ENCODE measurements at places on chromosomes 5 and 9.

DNA sequence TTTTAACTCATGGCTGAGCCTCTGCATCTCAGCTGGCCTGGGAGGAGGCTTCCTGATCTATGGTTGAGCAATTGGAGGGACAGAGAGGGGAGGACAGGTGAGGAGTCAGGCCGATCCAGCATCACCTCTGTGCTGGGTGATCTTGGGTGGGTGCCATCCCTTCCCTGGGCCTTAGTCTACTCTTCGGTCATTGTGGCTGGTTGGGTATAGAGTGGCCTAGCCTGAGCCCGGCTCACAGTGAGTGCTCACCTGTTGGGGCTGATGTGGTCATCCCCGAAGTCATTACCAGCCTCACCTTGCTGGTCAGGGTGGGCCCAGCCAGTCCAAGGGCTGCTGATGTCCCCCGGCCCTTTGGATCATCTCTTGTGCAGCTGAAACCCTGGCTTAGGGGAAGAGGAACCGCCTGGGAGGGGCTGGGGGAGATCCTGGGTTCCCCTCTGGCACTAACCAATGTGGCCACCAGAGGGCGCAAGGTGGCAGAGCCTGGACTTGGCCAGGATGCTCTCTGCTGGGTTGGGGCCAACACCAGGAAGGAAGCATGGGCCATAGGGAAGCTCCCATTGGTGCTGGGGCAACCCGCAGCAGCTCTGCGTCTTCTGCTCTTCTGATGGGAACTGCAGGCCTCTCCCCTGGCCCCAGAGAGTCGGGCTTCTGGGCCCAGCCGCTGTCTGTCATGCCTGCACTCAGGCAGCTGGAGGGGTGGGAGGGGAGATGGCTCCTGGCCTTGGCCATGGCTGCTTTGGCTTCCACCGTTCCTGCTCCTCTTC is 17.3 kb upstream of the ODF2 start:
- peak; percentile 83 for DNase-seq

DNA sequence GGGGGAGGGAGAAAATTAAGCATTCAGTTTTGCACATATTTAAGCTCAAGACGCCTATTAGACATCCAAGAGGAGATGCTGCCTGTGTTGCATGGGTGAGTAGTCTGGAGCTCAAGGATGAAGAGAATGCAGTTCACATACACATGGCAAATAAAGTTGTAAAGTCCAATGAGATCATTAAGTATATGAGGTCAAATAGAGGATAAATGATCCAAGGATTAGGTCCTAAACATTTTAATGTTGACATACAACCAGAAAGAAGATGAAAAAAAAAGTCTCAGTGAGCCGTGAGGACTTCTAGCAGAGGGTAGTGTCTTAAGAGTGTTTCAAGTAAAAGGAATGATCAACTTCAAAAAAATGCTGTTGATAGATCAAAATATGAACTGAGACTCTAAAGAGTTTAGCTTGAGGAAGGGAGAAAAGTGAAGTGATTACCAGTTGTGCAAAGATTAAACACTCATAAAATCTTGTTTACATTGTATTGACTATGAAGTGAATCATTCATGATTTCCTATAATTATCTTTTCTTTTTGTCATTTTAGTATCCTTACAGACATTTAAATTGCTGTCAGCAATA is 251.8 kb downstream of the ZNF608 start:
- no peak for DNase-seq

GRCh38 chr9:101184813-101185278 is 156.3 kb downstream of the PLPPR1 start:
- no peak for DNase-seq

- no peak for DNase-seq
These were observed 8.6 kb downstream of the KCTD16 start for GRCh38 chr5:144179226-144179625.

- no peak for DNase-seq
These were observed 5.6 kb upstream of the GPR151 start for GRCh38 chr5:146521403-146522106.

- no peak for DNase-seq
These were observed 11.9 kb upstream of the MELK start for GRCh38 chr9:36560771-36561170.

DNA sequence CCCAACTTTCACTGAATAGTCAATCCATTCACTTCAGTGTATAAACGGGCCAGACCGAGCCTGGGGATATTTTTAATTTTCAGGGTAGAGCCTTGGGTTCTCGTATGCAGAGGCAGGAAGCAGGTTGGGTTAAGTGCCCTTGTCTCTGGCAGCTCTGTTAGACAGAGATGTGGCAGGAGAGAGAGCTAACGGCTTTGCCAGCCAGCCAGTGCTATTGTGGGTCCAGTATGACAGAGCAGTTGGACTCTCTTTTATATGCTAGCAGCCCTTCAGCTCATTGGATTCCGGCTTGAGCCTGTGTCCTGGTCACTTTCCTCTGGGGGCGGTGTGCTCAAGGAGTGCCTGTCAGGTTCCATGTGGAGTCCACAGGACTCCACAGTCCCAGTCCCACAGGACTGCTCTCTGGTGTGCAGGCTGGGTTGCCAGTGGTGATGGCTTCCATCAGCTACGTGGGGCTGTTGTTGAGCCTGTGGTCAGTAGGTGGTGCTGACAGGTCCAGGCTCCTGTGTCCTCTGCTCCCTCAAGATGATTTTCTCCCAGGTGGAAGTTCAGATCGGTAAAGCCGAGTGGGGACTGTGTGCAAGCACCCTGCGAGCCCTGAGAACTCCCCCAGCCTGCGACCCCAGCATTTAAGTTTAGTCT is 14.3 kb downstream of the CLTA start:
- no peak for DNase-seq

DNA sequence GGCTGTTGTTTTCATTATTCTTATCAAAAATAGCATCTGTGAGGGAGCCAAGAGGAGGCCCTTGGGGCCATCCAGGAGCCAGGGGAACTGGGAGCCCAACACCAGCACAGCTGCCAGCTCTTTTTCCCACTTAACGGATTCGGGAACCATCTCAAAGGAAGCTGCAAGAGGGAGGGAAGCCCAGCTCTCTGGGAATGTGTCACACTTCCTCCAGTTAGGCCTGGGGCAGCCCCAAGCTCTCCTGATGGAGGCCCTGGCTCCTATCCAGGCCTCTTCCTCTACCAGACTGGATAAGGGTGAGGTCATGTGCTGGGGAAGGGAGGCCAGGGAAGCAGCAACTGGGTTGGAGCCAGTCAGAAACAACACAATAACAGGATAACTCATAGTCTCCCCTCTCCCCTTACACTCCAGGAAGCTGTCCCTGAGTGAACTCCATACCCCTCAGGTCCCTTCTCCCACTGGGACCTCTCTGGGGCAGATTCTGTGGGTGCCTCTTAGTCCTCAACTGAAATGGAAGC is 12.7 kb downstream of the CSF2 start:
- DNase-seq: no peak

GRCh38 chr5:5782402-5782801 is 359.9 kb downstream of the ICE1 start:
- no peak for DNase-seq

DNA sequence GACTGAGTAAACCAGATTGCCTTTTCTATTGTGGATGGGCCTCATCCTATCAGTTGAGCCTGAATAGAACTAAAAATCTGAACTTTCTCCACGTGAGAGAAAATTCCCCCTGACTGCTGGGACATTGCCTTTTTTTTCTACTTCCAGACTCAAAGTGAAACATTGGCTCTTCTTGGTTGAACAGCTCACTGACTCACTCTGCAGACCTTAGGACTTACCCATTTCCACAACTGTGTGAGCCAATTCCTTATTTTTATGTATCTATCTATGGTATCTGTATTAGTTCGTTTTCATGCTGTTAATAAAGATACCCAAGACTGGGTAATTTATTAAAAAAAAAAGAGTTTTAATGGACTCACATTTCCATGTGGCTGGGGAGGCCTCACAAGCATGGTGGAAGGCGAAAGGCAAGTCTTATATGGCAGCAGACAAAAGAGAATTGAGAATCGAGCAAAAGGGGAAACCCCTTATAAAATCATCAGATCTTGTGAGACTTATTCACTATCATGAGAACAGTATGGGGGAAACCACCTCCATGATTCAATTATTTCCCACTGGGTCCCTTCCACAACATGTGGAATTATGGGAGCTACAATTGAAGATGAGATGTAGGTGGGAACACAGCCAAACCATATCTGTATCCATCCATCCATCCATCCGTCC is 306.7 kb upstream of the SLC24A2 start:
- DNase-seq: no peak

DNA sequence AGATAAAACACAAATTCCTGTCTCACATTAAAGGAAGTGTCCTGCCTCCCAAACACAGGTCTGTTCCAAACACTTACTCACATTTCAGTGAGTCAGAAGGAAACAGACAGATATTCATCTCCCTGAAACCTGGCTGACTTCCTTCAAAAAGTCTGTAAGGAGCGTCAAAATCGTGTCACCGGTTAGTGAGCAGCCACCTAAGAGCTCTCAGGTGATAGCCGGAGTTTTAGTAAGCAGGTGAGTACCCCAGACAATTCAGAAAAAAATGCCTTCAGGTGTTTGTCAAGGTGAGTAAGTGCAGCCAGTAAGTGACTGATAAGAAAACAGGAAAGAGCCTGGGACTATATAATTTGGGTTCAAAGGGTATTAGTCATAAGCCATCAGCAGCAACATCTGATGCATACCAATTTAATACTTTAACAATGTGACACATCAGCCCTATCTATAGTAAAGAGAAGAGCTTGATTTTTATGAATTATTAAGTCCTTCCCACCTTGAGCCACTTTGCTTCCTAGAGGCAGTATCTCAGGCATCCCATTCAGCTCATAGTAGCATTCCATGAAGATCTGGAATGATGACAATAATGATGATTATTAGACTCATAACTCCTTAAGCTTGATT is 1.3 kb upstream of the ITGA2 start:
- no peak for DNase-seq

DNA sequence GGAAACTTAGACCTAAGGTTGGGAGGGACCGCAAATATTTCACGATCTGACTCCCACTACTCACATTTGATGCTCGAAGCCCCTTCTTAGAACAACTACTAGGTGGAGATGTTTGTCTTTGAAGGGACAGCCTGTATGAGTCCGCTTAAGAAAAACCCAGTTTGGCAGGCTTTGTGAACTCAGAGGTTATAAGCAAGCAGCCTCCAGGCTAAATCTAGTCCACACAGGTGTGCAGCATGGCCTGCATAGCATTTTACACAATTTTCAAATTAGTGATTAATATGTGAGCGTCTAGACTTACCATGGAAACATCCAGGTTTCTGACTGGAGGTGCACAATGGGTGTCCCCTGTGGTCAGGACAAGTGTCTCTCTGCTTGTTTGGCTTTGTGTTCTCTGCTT is 127.1 kb downstream of the KIF4B start:
- DNase-seq: no peak

- DNase-seq: no peak
These were observed 338.7 kb downstream of the NPR3 start for GRCh38 chr5:33049842-33050241.

GRCh38 chr9:38621434-38622287 is 1.3 kb upstream of the ANKRD18A start:
- no peak for DNase-seq

DNA sequence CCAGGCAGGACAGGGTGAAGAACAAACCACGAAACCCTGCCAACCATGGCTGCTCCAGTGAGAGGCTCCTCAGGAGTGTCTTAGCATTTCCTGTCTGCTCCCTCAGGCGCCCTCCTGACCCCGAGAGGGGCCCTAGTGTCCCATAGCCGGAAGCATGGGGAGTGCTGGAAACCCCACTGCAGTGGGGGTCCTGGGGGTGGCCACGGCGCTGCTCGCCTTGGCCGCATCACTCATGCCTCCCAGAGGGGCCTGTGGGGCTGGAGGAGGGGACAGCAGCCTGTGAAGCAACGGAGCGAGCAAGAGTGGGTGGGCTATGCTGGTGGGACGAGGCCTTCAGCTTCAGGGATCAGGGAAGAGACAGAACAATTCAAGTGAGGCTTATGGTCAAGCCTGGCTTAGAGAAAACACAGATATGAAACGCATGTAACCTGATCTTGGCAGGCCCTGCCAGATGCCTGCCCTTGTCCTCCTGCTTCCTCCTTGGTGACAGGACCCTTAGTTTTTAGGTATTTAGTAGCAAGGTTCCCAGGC is 219.1 kb downstream of the FANCC start:
- no peak for DNase-seq

GRCh38 chr5:114790403-114790792 is 379.3 kb downstream of the TRIM36 start:
- no peak for DNase-seq

GRCh38 chr9:134880484-134881312 is at the start of gene FCN2:
TSS of gene FCN2 (plus strand) at chr9:134880810. CDS start at chr9:134880822, 12 bp downstream.
- DNase-seq: no peak

DNA sequence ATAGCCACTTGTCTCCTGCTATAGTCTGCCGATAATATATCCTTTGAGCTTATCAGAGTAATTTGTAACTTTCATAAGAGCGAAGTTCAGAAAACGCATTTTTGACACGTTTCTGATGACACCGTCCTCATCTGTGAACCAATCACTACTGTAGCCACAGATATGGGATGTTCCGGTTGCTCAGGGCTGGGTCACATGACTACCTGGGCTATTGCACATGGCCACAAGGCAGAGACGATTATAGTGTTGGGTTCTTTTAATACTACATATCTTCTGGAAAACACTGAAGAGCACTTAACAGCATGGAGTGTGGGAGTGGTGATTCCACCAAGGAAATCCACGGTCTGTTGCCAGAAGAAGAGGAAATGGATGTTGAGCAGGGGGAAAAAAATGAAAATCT is 115.0 kb upstream of the ADRA1B start:
- no peak for DNase-seq

DNA sequence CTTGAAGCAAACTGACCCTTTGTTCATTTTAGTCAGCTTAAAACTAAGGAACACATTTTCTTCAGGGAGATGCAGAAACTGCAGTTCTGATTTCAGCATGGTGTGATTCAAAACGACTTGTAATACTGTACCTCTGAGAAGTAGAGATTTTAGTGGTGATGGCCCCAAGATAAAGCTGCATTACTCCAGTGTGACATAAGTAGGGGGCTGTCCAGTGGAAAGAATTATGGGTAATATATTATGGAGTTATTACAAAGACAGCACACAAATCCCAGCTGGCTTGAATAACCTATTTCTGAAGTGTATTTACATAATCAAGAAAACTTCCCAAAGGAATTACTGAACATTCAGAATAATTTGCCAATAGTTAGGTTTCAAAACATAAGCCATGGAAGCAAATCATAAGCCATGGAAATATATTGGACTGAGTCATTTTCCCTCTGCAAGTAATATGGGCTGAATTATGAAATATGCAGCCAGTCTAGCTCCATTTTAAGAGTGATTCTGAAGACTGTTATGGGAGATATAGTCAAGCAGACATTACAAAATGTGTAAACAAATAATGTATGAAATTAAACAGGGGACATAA is 133.7 kb upstream of the FBXL17 start:
- DNase-seq: no peak

- no peak for DNase-seq
These were observed 27.8 kb upstream of the GDNF start for GRCh38 chr5:37867654-37868053.

GRCh38 chr9:84139296-84140070 is 158.9 kb downstream of the RMI1 start:
- DNase-seq: no peak

GRCh38 chr5:93407454-93407853 is 173.6 kb downstream of the NR2F1-AS1 start:
- DNase-seq: no peak

All from activated gamma-delta T cell treated with Interleukin-2 at 50 U/mL for 16 hours (primary cell).